NCI-H524 (cell line): ENCODE measurements at places on chromosomes 6 and 20.

DNA sequence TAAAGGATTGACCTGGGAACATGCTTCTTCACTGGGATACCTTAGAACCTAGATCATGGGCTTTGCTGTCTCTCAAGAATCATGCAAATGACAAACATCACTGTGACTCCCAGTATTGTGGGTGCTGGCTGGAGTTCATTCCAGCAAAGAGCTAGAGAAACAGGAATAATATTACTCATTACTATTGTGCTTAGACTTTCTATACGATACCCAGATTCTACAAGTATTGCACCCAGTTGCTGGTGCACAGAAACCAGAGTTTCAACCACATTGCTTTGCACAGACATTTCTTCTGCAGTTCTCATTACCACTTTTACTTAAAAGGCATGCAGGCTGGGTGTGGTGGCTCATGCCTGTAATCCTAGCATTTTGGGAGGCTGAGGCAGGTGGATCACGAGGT is 220.4 kb upstream of the ZNF217 start:
- no peak for DNase-seq

- DNase-seq, result no peak
Observed at GRCh38 chr20:48886194-48886593, 35.3 kb upstream of the ARFGEF2 start.

DNA sequence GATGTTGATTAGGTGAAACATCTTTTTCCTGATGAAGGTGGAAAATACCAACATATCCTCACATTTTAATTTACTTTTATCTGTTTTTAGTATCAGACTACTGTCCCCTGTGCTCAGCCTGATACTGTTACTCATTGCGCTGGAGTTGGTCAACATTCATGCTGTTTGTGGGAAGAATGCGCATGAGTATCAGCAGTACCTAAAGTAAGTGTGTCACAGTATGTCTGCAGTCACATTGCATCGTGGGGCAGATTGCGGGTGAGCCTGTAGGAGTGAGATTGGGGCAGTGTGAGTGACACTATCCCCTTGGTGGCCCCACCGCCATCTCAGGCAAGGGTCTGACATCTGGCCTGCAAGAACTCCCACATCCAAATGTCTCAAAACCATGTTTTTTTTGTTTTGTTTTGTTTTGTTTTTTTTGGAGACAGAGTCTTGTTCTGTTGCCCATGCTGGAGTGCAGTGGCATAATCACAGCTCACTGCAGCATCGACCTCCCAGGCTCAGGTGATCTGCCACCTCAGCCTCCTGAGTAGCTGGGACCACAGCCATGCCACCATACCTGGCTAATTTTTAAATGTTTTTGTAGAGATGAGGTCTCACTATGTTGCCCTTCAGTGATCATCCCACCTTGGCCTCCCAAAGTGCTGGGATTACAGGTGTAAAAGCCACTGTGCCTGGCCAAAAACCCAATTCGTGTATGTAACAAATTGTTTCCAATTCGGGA is 27.8 kb downstream of the ERMARD start:
- no peak for DNase-seq

GRCh38 chr6:12485226-12485764 is 195.1 kb downstream of the EDN1 start:
- DNase-seq, result no peak

GRCh38 chr6:134757911-134758361 is 192.0 kb downstream of the ALDH8A1 start:
- no peak for DNase-seq

DNA sequence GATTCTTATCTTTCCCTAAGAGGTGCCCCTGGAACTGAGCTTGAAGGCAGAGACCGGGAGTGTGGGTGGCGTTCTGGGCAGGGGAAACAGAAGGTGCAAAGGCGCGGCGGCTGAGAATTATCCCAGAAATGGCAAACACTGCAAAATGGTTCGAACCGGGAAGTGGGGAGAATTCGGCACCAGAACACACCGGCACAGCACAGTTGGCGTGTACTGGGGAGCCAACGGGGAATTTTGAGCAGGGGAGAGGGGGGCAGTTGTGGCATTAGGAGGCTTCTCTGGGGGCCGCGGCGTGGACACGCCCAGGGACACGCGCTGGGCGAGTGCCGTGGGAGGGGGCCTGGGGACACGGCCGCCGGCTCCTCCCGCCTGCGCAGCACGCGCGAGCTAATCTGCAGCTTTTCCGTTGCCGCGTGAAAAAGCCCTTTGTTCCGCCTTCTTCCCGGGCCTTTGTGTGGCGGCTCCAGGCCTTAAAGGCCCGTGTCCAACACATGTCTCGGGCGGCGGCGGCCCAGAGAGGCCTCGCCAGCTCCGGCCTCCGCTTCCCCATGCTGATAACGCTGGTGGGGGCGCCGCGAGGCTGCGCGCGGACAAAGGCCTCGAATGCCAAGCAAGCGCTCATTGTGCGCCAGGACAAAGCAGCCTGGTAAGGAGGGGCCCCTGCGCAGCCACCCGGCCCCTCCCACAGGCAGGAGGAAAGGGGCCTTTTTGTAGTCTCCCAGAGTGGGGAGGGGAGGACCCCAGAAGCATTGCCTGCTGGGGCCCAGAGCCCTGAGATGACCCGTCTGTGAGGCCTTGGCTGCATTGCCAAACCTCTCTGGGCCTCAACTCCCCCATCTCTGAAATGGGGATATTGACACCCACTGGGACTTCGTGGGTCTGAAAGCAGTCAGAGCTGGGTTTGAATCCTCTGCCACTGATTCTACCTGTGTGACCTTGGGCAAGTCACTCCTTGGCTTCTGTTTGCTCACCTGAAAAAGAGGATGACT is 82.8 kb downstream of the CD40 start:
- DNase-seq, result no peak

DNA sequence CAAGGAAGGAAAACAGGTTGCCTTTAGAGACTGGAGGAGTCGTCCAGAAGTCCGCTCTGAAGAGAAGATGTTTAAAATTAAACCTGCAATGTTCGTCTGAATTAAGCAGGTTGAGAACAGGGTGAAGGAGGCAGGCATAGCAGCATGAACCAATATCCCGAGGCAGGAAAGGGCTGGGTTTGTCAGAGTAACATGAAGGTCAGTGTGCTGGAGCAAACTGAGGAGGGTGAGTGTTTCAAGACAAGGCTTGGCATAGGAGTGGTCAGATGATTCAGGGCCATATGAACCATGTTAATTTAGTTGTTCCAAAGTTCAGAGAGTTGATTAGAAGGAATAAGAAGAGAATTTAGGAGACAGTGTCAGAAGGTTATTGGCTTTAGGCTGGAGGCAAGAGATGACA is 93.3 kb downstream of the UTRN start:
- DNase-seq, result no peak

DNA sequence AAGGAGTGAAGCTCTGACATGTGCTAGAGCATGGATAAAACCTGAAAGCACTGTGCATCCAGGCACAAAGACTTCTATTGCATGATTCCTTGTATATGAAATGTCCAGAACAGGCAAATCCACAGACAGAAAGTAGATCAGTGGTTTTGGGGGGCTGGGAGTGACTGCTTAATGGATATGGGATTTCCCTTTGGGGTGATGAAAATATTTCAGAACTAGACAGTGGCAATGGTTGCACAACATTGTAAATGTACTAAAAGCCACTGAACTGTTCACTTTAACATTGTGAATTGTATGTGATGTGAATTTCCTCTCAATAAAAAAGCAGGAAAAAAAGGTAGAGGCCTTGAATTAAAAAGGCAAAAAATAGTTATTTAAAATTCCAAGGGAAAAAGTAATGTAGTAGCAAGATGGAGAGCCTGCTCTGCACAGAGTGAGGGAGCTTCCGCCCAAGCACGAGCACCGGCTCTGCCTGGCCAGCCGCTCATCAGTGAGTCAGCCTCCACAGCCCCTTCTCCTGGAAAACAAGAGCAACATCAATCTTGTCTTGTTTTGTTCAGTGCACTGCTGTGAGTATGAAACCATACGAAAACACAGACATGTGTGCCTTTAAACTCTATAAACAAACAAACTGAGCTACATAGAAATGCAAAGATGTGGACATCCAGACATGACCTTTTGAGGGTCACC is 74.6 kb upstream of the THBS2 start:
- DNase-seq, result no peak

DNA sequence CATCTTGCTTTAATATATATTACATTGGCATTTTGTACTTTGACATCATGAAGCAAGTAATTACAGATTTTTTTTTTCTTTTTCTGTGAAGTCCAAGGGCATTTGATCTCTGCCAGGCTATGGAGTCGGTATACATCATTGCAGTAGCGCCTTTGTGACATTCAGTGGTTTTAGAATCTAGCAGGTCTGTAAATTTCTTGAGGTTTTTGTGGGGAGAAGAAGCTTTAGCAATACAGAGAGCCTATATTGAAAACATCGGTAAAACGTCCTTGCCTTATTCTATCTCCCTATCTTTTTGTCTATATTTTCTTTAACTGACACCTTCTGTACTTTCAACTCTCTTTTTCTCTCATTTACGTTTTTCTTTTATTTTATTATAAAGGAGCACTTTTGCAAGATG is 47.2 kb downstream of the DUSP22 start:
- DNase-seq, result no peak

DNA sequence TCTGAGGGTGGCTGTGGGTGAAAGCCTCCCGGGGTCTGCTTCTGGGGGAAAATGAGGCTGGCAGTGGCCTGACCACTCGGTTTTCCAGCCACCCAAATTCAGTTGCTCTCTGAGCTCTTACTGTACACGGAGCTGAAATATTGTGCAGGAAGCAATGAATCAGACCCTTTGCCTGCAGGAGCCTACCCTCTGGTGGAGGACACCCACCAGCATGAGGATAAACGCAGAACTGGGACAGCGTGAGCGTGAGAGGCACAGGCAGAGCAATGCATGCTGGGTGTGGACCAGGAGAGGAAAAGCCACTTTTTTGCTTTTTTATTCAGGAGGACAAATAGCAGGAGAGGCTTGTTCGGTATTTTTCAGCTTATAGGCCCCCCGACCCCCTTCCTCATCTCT is 298.0 kb downstream of the QKI start:
- no peak for DNase-seq

GRCh38 chr6:19605624-19606023 is 231.5 kb upstream of the ID4 start:
- DNase-seq, result no peak

DNA sequence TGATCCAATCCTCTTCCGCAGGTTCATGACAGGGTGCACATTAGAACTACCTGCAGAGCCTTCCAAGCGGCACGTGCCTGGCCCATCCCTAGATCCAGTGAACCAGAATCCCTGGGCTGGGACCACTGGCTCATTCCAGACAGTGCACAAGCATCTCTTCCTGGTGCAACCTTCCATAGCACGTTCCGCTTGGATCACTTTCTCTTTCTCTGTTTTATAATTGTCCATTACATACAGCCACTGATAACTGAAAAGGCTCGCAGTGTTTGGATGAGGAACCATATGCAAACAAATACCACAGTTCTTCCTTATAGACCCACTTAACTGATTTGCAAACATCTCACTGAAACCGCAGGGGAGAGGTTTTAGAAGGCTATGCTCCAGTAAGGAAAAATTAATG is 59.6 kb upstream of the DDR1 start:
- DNase-seq, result no peak

DNA sequence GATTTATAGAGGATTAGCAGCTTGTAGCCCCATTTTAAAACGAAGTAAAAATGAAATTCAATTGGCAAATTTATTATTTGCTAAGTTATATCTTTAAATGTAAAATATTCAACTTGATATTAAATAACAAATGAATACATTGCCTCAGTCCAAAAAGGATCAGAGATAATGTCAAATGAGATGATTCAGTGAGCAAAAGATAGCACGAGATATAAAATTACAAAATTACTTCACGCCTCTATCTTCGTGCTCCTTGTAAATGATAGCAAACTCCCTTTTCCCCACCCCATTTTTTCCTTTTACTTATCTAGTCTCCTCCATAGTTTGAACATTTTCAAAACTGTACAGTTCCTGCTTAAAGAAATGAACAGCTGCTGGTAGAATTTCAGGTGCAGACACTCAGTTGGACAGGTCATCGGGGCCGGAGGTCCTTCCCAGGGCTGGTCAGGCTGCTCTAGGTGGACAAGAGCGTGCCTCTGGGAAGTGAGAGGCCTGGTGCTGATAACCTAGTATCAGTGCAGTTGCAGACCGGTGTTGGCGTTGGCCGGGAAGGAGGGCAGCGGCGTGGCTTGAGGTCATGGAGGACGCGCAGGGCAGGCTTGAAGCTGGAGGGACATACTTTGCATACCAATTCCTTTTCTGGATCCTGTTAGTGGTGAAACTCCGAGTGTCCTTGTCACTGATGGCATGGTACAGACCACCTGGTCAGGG is 83.9 kb downstream of the CDC5L start:
- no peak for DNase-seq

DNA sequence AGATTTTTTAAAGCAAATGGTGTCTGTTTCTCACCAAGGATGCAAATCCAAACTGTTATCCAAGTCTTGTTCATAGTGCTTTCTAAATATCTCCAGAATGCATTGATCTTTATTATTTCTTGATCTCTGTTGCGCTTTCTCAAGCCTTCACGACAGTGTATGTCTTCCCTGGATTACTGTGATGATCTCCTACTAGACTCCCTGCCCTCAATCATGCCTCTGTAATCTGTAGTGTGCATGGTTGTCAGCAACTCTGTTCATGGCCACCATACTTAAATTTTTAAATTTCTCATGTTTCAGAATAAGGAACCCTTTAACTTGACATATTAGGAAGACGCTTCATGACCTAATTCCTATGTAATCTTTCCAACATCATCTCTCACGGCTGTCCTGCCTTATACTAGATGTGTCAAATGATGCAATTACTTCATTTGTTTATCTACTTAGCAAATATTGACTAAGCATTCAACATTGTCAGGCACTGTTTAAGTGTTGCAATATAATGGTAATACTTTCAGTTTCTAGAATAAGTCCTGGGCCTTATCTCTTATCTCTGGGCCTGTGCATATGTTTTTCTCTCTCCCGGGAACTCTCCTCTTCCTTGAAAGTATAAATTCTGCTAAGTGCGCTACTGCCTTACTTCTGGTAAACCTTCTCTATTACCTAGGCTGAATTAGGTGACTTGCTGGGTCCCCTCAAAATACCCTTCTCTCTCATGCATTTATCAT is 25.6 kb upstream of the AHI1 start:
- DNase-seq, result no peak

DNA sequence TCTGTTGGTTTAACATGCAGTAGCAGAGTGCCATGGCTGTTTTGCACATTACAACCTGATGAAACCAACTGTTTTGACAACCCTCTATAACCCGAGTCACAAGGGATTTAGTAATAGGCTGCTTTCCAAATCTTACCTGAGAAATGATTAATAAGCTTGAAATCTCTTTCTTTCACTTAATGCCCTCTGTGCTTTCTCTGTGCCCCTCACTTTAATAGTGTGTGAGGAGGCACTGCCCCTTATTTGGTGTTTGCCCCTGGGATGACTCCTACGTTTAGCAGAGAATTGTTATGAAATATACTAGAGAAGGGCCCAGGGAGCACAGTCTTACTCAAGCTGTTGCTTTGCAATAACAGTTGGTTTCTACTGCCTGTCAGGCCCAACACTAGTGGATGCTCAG is 31.0 kb upstream of the PTCHD4 start:
- no peak for DNase-seq

GRCh38 chr20:35572838-35573237 is 31.0 kb downstream of the ERGIC3 start:
- DNase-seq, result no peak

GRCh38 chr20:48657426-48658197 is 170.2 kb downstream of the PREX1 start:
- DNase-seq, result peak; percentile 71

- DNase-seq, result no peak
Observed at GRCh38 chr6:52739627-52740026, 23.6 kb downstream of the GSTA2 start.
